ENCODE measurements at places on chromosomes 2 and 18.

DNA sequence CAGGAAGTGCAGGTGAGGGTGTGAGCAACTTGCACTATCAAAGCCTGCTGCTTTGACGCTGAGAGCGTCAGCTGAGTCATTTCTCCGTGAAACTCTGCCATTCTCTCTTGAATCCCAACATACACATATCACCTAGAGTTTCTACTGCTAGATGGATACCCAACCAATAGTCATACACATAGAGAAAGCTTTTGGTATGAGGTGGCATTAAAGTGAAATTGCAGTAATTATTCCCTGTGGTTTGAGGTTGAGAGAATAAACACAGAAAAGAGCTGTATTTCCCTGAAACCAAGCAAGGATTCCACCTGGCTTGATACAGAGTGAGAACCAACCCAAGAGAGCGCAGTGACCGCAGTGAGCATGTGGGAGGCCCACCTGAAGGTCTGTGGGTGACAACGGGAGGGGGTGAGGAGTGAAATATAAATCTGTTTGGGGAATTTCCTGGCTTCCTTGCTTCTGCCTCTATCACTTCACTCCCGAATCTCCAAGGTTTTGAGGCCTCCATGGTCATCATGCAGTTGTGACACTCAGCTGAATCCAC is 28.8 kb upstream of the TMEM18 start:
- DNase-seq = no peak

DNA sequence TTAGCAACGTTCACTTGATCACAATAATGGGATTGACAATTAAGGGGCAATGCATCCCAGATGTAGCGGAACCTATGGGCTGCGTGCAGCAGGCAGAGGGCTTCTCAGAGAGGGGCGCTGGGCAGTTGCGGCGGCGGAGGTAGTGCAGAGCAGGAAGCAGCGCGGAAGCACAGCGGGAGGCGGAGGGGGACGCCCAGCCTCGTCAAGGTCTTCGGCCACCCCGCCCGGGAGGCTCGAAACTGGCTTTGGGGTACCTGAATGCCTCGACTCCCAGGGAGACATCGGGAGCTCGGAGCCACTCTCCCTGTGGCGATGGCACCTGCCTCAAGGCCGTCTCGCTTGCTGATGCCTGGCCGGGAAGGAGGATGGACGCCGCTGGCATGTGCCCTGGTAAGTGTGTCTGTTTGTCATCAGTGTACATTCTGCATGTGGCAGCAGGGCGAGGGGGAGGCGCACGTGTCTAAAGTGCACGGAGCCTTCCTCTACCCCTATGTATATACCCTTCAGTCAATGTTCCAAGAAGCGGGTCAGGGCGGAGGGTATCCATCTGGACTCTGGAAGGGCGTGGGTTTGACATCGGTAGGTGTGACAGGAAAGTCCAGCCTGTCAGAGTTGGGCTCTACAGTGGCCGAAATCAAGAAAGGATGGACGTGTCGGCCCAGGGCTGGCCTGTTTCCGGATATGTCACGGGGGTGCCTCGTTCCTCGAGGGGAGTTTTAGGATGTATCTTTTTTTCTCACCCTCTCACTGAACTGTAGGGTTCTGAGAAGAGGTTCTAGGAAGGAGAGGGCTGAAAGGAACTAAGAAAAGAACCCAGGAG is 7.5 kb upstream of the SP9 start:
- DNase-seq = no peak

GRCh38 chr2:144707736-144708326 is 187.9 kb upstream of the ZEB2 start:
- no peak for DNase-seq

DNA sequence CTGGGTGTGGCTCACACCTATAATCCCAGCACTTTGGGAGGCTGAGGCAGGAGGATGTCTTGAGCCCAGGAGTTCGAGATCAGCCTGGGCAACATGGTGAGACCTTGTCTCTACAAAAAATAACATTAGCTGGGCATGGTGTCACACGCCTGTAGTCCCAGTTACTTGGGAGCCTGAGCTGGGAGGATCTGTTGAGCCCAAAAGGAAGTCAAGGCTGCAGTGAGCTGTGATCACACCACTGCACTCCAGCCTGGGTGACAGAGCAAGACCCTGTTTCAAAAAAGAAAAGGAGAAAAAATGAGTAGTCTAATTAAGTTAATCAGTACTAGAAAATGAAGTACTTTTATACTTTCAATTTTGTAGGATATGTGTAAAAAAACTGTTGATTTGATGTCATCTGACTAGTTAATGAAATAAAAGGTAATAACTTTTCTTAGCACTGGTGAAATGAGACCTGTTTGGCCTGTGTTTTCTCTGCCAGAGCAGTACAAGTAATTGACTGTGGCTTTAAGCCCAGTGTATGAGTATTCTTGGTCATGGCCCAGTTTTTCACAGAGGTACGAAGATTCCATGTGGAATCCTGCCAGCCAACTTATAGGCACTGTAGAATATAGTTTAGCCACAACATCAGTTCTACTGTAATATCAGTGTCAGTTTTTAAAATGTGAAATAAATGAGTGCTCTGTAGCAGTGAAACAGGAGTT is 35.8 kb downstream of the MFSD6 start:
- DNase-seq = no peak

- DNase-seq = no peak
Measured at GRCh38 chr2:43326101-43326825, 99.9 kb upstream of the ZFP36L2 start.

DNA sequence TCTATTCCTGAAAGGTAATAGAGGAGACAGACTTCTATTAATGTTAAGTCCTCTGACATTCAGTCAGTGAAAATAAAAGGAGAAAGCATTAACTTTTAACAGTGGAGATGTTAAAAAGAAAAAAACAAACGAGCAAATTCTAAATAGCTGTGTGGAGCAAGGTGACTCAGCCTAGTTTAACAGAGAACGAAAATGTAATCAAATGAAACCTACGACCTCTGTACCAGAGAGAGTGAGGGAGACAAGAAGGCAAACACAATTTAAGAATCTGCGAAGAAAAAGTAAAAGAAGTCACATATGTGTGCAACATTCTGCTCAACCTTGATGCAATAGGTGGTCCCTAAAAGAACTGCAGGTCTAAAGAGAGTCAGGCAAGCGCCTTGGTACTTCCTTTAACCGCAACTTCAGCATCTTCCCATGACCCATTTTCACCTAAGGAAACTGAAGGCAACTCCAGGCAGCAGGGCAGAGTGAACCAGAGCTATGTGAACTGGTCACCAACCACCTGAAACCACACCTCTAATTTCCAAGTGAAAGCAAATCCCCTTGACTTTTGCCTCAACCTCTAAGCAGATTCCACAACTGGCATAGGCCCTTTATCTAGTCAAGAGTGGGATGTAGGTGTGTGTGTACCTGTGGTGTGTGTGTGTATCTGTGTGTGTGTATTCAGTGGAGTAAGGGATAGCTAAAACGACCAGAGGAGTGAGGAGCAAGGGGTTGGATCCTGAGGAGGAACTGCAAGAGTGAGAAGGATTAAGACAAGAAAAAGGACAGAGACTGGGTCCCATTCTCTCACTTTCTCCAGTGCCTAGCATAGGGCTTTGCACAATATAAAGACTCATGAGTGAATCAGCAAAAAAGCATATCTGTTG is 43.0 kb downstream of the FIGN start:
- no peak for DNase-seq
